ENCODE measurements at places on chromosomes 5 and 9.
A peak's percentile ranks its signal among the peaks of the same experiment; 100 is the strongest.

DNA sequence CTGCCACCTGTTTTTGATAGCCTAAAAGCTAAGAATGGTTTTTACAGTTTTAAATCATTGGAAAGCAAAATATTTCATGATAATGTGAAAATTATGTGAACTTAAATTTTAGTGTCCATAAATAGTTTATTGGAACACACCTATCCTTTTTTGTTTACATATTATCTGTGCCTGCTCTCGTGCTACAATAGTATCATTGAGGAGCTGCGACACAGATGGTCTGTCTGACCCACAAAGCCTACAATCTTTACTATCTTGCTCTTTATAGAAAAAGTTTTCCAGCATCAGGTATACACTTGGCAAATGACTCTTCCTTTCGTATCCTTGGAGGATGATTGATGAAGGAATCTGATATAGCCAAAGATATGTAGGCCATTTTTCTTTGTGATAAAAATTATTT is 40.2 kb downstream of the TTC1 start:
- no peak for DNase-seq

DNA sequence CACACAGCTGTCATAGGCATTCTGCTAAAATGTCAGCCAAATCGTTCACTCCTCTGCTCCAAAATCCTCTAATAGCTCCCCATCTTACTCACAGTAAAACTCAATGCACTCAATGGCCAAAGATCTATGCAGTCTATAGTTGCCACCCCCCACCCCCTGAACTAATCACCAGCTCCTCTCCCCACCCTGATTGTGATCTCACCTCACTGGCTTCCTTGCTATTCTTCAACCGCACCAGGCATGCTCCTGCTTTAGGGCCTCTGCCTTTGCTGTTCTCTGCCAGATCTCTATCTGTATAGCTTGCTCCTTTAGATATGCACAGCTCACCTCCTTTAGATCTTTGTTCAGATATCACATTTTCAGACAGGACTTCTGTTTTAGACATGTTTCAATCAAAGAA is 33.2 kb upstream of the SNX2 start:
- DNase-seq: no peak

DNA sequence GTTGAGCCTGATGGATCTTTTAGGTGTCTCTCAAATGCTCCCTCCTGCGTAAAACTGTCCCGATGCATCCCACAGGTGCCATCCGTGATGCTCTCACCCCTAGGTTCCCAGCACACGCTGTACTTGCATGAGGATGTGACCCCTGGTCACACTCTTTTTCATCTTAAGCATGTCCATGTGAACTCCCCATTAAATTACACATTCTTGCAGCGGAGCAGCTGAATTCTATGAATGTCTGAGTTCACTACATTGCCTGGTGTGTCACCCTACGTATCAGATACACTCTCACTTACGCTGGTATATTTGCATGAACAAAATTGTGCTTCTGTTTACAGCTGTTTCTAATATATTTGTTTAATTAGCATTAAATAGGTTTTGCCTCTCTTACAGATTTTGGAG is 105.3 kb upstream of the RETREG1 start:
- DNase-seq: no peak

DNA sequence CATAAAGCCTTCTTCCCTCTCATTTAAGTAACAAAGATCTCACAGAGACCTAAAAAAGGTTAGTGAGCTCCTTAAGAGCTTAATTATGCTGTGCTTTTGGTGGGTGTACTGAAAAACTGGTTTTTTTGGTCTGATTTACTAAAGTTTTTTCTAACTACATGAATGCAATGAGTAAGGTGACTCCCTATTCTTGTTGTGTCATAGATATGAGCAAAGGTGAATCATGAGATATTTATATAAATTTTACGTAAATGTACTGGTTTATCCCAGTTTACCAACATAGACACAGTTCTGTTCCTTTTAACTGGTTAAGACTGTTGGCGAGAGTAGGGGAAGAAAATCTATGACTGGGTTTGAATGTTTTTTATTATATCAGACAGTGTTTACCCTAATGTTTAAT is 250.5 kb downstream of the NR2F1-AS1 start:
- no peak for DNase-seq

- DNase-seq: no peak
Measured at GRCh38 chr9:71582347-71582746, 186.0 kb downstream of the CEMIP2 start.

DNA sequence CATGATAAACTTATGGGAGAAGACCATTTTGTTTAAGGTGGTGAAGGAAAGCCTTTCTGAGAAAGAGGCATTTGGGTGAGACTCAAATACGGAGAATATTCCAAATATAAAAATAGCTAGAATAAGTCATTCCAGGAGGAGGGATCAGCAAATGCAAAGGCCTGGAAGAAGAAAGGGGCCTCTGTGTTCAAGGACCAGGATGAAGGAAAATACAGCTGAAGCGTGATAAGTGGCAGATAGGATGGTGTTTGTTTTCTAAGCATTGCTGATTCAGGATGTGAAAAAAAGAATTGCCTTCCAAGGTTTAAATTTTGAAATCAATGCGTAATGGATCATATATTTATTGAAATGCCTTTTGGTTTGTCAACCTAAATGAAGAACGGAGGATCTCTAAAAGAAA is 59.4 kb upstream of the CAST start:
- no peak for DNase-seq

DNA sequence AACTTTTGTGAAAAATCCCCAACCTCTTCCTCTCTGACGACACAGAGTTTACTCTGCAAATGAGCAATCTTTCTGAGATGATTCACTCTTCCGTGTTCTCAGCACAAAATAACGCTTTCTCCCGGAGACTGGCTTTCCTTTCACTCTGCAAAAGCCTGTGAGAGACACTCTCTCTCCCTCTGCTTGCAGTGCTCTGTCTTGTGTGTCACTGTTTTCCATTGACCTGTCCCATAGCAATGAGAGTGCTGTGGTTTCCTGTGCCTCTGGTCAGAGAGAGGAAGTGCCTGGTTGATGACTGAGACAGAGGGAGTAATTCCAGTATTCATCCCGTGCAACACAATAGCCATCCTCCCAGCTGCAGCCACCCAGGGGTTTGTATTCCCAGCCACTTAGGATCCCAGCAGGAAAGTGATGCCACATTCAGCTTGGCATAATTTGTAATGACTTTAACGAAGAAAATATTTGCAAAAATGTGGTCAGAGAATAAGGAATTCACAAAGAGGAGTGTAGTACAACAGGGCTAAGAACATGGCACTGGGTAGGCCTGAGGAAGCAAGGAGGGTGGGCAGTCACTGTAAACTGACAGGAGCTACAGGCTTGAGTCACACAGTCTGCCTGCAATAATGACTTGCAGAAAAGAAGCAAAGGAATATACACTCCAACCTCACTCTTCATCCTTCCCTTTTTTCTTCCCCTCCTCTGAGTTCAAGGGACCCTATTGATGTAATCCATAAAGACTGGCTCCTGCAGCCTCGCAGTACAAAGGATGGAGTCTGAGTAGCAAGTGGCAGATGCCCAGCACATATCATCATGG is 463.5 kb upstream of the RGMB start:
- no peak for DNase-seq

- DNase-seq: no peak
Measured at GRCh38 chr5:92353107-92354030, 970.3 kb upstream of the ARRDC3 start.

DNA sequence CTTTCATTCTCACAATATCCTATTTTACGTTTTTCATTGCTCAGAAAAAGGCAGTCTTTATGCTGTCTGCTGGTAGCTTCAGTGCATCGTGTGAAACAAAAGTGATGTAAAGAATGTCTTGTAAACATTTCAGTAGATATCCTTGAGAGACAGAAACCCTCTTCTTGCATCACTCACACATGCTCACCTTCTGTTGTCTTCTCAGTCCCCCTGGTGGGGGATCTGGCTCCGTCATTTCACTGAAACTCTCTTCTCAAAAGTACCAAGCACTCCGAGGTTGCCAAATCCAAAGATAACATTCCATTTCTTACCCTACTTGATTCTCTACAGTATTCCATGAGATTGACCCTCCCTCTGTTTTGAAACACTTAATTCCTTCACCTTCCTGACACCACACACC is 46.1 kb upstream of the PCA3 start:
- no peak for DNase-seq

DNA sequence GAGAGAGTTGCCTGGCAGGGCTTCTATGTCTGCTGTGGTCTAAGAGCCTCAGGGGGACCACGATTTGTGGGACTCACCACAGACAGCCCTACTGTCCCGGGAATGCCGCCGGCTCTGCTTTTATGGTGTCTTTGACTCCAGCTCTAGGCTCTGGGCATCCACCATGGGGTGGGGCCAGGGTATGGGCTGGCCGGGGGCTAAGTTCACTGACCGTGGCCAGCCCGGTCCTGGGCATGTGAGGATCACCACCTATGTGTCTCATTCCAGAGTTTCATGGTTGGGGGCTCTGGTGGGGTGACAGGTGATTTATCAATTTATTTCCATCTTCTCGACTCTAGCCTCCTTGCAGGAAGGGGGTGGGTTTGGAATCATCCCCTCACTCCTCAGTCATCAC is 139.4 kb downstream of the GADD45G start:
- no peak for DNase-seq

DNA sequence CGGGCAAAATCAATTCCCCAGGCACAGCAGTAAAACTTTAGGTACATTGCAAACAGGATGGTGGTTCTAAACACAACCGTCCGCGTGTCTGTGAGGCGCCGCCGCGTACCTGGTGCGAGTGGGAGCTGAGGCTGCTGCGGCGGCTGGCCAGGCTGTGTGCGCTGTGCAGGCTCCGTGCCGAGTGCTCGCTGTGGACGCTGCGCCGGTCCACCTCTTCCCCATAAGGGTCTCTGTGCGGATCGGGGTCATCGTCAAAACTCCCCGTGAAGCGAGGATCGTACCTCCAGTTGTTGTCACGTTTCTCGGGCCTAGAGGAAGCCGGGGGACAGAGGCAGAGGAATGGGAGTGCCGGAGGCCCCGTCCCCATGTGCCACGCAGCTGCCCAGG is 16.7 kb downstream of the SEC16A start:
- DNase-seq: no peak

- DNase-seq: no peak
Measured at GRCh38 chr9:36966371-36967097, 67.5 kb downstream of the PAX5 start.

- no peak for DNase-seq
Measured at GRCh38 chr9:7370381-7370780, 429.2 kb downstream of the DMAC1 start.

DNA sequence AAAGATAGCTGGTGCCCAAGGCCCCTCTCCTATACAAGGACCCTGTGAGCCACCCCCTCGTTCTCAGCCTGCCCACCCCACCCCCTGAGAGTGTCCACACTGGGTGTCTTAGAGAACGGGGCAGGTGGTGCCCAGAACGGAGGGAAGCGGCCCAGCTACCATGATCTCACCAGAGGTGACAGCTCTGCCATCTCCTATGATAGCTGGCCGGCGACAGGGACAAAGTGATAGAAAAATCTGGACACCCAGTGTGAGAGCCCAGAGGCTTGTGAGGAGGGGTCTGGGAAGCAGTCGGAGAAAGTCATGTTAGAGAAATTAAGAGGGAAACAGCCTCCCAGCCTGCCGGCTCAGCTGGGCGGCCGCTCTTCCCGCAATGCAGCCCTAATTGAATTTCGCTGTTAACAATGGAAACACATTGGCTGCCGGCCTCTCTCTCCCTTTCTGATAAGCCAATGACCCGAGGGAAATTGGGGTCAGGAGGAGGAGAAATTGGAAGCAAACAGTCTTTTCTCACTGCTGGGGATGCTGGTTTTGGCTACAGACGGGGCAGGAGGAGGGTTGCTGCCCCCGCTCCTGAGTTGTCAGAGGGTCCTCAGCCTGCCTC is 32.3 kb downstream of the HK3 start:
- DNase-seq: no peak

DNA sequence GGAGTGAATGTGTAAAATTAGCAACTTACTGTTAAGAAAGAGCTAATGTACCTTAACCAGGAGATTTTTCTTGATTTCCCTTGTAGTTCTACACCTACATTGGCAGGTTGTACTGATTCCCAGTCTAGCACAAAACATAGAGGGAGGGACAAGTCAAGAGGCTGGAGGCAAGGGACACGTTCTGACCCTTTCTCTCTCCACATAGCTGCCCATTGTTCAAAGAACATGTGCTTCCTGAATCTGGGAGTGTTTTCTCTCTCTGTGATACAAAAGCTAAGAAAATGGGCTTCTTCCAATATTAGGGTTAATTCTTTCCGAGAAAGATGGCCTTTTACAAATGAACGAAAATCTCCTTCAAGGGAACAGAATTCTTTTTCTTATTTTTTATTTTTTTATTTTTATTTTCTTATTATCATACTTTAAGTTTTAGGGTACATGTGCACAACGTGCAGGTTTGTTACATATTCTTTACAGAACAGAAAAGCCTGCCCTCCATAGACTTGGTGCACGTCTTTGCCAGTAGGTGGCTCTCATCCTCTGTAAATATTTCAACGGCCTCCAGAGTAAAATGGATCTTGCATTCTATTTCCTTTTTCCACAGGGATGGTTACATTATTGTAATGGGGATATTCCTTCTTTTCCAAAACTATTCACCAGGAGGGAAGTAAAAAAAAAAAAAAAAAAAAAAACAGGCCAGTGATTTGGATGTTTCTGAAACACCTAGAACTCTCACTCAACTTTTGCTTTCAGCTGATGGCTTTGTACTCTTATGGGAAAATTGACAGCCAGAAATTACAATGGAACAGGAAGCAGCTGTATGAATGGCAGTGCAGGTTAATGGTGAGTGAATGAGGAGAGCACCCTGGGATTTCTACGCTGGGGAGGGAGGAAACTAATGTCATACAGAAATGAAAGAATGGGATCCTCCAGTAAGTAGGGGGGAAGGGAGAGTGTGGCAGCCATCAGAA is 13.1 kb upstream of the IFNA5 start:
- DNase-seq: no peak

DNA sequence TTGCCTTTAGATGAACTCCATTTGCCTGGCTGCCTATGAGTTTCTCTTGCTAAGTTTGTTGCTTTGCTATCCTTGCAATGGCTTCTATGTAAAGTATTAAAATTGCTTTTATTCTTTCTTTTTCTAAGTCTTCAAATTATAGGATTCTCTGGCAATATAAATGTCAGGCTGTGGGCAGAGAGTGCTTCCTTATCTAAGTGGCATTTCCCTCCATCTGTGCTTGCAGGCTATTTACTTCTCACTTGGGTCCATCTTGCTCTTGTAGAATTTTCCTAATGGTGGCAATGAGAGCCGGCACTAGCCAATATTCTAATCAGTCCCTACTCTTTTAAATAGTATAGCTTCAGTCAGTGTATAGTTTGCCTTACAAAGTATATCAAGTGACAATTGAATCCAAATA is 63.3 kb downstream of the FAM174A start:
- DNase-seq: no peak

GRCh38 chr5:42109006-42109572 is 184.0 kb downstream of the FBXO4 start:
- no peak for DNase-seq

- no peak for DNase-seq
Measured at GRCh38 chr5:36701085-36701698, 94.8 kb downstream of the SLC1A3 start.

GRCh38 chr5:175796536-175797499 is 74.6 kb upstream of the CPLX2 start:
- peak; percentile 57 for DNase-seq

- no peak for DNase-seq
Measured at GRCh38 chr5:10384483-10384882, 31.0 kb downstream of the MARCHF6 start.
